Mesothelial cell of epicardium (in vitro differentiated cells): ENCODE measurements at places on chromosomes 6 and 20. TPM values are rescaled to one million over a fixed set of nuclear protein-coding genes. Genes with fewer than 3 reads are reported as not detected.
A peak's percentile ranks its signal among the peaks of the same experiment; 100 is the strongest.

DNA sequence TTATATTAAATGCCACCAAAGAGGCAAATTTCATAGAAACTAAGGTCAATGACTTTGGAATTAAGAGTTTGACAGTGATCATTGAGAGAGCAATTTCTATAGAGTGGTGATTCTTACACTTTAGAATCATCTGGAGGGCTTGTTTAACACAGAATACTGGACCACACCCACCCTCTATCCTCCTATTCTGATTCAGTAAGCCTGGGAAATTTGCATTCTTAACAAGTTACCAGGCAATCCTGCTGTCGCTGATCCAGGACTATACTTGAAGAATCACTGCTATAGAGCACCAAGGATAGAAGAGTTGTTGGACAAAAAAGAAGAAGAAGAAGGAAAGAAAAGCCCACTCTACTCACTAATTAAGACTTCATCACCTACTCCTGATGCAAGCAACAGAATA is 21.3 kb upstream of the TBX18 start:
- H3K36me3 ChIP-seq: no peaks in the 10 kb centered on the region
- H3K27me3 ChIP-seq: peaks cover 62% of the 10 kb centered on the region
- no peaks in the 10 kb centered on the region for H3K4me1 ChIP-seq

Gene GGTLC1
- not detected in 3 replicates for total RNA-seq

- no peaks in the 10 kb centered on the region for H3K27me3 ChIP-seq
- H3K36me3 ChIP-seq: peaks cover 9% of the 10 kb centered on the region
- H3K4me1 ChIP-seq: no peaks in the 10 kb centered on the region
- H3K4me3 ChIP-seq: no peak overlapping the region
These were observed 7.9 kb upstream of the SDCBP2 start for GRCh38 chr20:1336699-1337367.

DNA sequence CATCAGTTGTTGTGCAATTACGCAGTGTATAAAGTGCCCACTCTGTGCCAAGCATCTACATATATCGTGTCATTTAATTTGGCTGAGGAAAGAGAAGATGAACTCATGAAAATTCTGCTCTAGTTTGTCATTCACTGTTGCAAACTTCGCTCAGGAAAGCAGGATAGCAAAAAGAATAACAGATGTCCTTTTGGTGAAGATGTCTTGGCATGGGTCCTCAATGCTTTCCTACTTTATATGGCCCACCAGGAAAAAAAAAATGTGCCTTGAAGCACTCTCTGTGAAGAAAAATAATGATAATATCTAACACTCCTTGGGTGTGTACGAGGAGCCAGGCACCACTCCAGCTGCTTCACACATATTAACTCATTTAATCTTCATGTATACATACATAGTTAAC is 5.6 kb upstream of the PHACTR1 start:
- no peaks in the 10 kb centered on the region for H3K36me3 ChIP-seq
- no peak overlapping the region for H3K4me3 ChIP-seq
- no peak for DNase-seq
- peaks cover 4% of the 10 kb centered on the region for H3K4me1 ChIP-seq

Gene PGC
- not detected in 3 replicates for total RNA-seq

Gene VSX1
- total RNA-seq: not detected in 3 replicates

DNA sequence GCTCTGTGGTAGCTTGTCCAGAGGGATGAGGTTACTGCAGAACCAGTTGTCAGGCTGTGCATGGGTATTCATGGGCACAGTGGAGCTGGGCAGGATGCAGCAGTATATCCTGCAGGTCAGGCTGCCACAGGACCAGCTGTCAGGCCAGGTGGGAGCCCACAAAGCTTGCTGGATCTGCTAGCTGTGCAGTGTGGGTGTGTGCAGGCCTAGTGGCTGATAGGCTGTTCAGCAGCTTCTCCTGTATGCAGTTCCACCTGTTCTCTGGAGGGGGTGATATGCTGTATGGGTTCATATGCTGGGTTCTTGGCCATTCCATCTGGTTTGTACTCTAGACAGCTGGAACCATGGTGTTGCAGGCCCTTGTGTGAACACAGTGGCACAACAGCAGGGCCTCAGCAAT is 40.6 kb upstream of the TPD52L1 start:
- no peak overlapping the region for H3K4me3 ChIP-seq
- DNase-seq: no peak
- H3K27ac ChIP-seq: no peak overlapping the region
- H3K36me3 ChIP-seq: peaks cover 32% of the 10 kb centered on the region
- H3K4me1 ChIP-seq: peaks cover 22% of the 10 kb centered on the region

DNA sequence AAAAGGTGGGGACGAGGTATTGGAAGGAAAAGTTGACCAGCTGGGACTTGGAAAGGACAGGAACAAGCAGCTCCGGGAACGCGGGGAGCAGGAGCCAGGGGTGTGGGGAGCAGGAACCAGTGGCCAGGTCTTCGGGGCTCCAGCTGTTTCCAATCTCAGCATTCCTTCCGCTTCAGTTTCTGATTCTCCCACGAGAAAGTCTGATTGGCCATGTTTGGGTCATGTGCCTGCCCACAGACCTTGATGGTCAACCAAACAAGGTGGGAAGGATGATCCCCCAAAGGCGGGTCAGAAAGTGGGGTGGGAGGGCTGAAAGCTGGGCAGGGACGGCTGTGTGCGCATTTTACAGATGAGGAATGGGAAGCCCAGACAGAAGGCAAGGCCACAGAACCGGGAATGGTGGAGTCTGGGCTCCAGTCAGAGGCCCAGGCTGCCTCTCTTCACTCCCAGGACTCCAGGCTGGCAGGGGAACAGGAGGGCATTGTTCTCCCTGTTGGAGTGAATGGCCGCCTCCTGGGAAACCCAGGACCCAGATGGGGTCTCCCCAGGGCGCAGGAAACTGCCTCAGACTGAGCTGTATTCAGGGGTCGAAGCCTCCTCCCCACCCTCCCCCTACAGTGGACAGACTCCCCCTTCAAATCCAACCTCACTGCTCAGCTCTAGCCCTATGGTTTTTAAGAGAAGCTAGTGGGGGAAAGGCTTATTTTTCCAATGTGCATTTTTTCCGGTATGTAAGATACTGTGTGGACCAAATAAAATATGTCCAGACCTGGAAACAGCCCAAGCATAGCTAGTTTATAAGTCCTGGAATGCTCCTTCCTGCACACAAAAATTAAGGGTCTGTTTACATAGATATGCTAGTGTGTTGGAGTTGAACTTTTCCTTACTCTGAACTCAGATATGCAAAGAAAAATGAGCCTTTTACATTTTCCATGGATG is 12.2 kb upstream of the PTGIS start:
- peaks cover 45% of the 10 kb centered on the region for H3K4me1 ChIP-seq
- peak overlapping the region; percentile 94 for H3K27ac ChIP-seq
- H3K36me3 ChIP-seq: peaks cover 5% of the 10 kb centered on the region
- no peak for DNase-seq
- H3K27me3 ChIP-seq: no peaks in the 10 kb centered on the region

- H3K27ac ChIP-seq: no peak overlapping the region
- H3K36me3 ChIP-seq: peaks cover 20% of the 10 kb centered on the region
- H3K27me3 ChIP-seq: no peaks in the 10 kb centered on the region
- DNase-seq: no peak
- no peak overlapping the region for H3K4me3 ChIP-seq
These were observed 118.4 kb upstream of the RUNX2 start for GRCh38 chr6:45209762-45210161.

DNA sequence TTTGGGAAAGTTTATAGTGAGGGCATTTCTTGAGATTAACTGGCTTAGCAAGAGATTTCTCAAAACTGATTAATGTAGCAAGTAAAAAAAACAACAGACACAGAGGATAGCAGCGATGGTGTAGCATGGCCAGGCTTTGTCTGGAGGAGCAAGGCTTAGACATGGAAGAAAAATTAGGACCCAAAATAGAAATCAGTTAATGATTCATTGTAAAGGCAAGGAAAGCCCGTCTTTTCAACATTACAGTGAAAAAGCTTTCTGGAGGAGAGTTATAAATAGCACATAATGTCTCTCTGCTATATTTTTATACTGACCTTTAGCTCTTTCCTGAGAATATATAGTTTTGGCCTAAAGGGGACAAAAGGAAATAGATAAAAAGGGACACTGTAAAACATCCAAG is 45.1 kb downstream of the FNDC1 start:
- peaks cover 24% of the 10 kb centered on the region for H3K27me3 ChIP-seq
- H3K4me1 ChIP-seq: peaks cover 11% of the 10 kb centered on the region
- no peak overlapping the region for H3K4me3 ChIP-seq
- DNase-seq: no peak
- H3K36me3 ChIP-seq: no peaks in the 10 kb centered on the region

DNA sequence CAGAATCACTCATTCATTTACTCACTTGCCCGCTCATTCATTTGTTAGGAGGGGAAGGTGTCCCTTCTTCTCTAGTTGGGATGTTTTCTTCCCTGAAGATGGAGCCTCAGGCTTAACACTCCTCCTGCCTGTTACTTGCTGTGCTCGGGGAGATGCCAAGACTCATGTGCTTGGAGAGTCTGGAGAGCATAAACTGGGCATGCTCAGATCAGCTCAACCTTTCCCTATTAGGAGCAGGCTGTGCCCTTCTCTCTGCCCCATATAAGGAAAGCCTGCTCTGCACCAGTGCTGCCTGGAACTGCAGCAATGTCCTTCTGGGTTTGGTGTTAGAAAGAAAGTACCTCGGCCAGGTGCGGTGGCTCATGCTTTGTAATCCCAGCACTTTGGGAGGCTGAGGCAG is 18.0 kb upstream of the UBE2V1 start:
- H3K36me3 ChIP-seq: peaks cover 33% of the 10 kb centered on the region
- peaks cover 7% of the 10 kb centered on the region for H3K4me1 ChIP-seq
- no peaks in the 10 kb centered on the region for H3K27me3 ChIP-seq
- no peak overlapping the region for H3K4me3 ChIP-seq

GRCh38 chr6:14259594-14260152 is 142.1 kb downstream of the CD83 start:
- no peak for DNase-seq
- H3K4me1 ChIP-seq: peaks cover 20% of the 10 kb centered on the region
- H3K27ac ChIP-seq: no peak overlapping the region
- H3K36me3 ChIP-seq: no peaks in the 10 kb centered on the region
- no peak overlapping the region for H3K4me3 ChIP-seq
- H3K27me3 ChIP-seq: peaks cover 17% of the 10 kb centered on the region

Gene ZBTB46
- 11.3 to 11.6 TPM (median 11.6 TPM) in 3 replicates for total RNA-seq

GRCh38 chr6:6508643-6509042 is 79.9 kb upstream of the LY86 start:
- H3K27ac ChIP-seq: no peak overlapping the region
- no peaks in the 10 kb centered on the region for H3K36me3 ChIP-seq
- H3K4me1 ChIP-seq: no peaks in the 10 kb centered on the region
- no peak overlapping the region for H3K4me3 ChIP-seq
- no peak for DNase-seq
- peaks cover 60% of the 10 kb centered on the region for H3K27me3 ChIP-seq

Gene ESR1
- not detected in 3 replicates for total RNA-seq

- H3K36me3 ChIP-seq: no peaks in the 10 kb centered on the region
- no peaks in the 10 kb centered on the region for H3K27me3 ChIP-seq
- no peak for DNase-seq
- H3K4me1 ChIP-seq: peaks cover 18% of the 10 kb centered on the region
- H3K4me3 ChIP-seq: no peak overlapping the region
- no peak overlapping the region for H3K27ac ChIP-seq
These were observed 170.7 kb downstream of the SMOC2 start for GRCh38 chr6:168611691-168612090.

- no peak overlapping the region for H3K4me3 ChIP-seq
- H3K27me3 ChIP-seq: peaks cover 29% of the 10 kb centered on the region
- no peak for DNase-seq
These were observed 296.1 kb upstream of the FOXQ1 start for GRCh38 chr6:1015825-1016224.

- H3K27ac ChIP-seq: no peak overlapping the region
- H3K4me3 ChIP-seq: no peak overlapping the region
- DNase-seq: no peak
- no peaks in the 10 kb centered on the region for H3K36me3 ChIP-seq
- H3K4me1 ChIP-seq: peaks cover 8% of the 10 kb centered on the region
These were observed 37.1 kb upstream of the KCNK5 start for GRCh38 chr6:39266375-39266774.

Gene OR2B3
- not detected in 3 replicates for total RNA-seq

Gene MYL9
- 235 to 248 TPM (median 238 TPM) in 3 replicates for total RNA-seq

- H3K36me3 ChIP-seq: no peaks in the 10 kb centered on the region
- peaks cover 25% of the 10 kb centered on the region for H3K4me1 ChIP-seq
- no peak overlapping the region for H3K4me3 ChIP-seq
- no peaks in the 10 kb centered on the region for H3K27me3 ChIP-seq
These were observed 467.2 kb upstream of the ZNF337 start for GRCh38 chr20:26163890-26164289.

Gene UTRN
- 133 to 148 TPM (median 146 TPM) in 3 replicates for total RNA-seq

GRCh38 chr20:37154684-37155298 is 24.3 kb upstream of the RPN2 start:
- H3K27me3 ChIP-seq: no peaks in the 10 kb centered on the region
- H3K4me1 ChIP-seq: no peaks in the 10 kb centered on the region
- no peak overlapping the region for H3K4me3 ChIP-seq
- H3K36me3 ChIP-seq: peaks cover 6% of the 10 kb centered on the region
- no peak overlapping the region for H3K27ac ChIP-seq

GRCh38 chr6:25219216-25219916 is 59.8 kb upstream of the CARMIL1 start:
- H3K36me3 ChIP-seq: no peaks in the 10 kb centered on the region
- no peak overlapping the region for H3K4me3 ChIP-seq
- H3K27ac ChIP-seq: peak overlapping the region; percentile 52
- DNase-seq: no peak

GRCh38 chr6:152636021-152636608 is 1.0 kb downstream of the SYNE1 start:
- H3K27ac ChIP-seq: peak overlapping the region; percentile 31
- no peaks in the 10 kb centered on the region for H3K36me3 ChIP-seq
- peak overlapping the region; percentile 88 for H3K4me3 ChIP-seq
- peaks cover 64% of the 10 kb centered on the region for H3K27me3 ChIP-seq

DNA sequence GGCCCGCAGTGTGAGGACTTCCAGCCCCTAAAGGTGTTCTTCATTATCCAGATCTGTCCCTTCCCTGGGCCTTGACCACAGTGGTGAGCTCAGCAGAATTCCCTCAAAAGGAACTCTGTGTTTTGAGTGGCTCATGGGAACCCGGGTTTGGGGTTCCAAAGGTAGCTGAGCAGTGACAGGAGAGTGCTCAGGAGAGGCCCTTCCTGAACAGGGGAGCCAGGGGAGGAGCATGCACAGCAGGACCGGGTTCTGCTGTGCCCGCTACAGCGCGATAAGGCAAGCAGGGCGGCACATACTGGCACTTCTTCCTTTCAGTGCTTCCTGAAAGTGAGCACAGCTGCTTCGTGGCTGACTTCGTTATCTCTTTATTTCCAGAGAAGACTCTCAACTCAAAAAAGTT is 88.3 kb downstream of the SSR1 start:
- H3K4me3 ChIP-seq: no peak overlapping the region
- peaks cover 4% of the 10 kb centered on the region for H3K4me1 ChIP-seq
- H3K27me3 ChIP-seq: no peaks in the 10 kb centered on the region
- H3K27ac ChIP-seq: no peak overlapping the region

GRCh38 chr6:121764493-121764892 is 329.0 kb downstream of the GJA1 start:
- peaks cover 2% of the 10 kb centered on the region for H3K36me3 ChIP-seq
- no peak overlapping the region for H3K27ac ChIP-seq
- H3K27me3 ChIP-seq: no peaks in the 10 kb centered on the region
- no peak for DNase-seq

Gene PLG
- 0.16 to 0.38 TPM (median 0.22 TPM) in 3 replicates for total RNA-seq

GRCh38 chr20:51803148-51803854 is 980 bp upstream of the SALL4 start:
- peak overlapping the region; percentile 36 for H3K27ac ChIP-seq
- H3K27me3 ChIP-seq: no peaks in the 10 kb centered on the region
- peak overlapping the region; percentile 89 for H3K4me3 ChIP-seq
- peaks cover 34% of the 10 kb centered on the region for H3K4me1 ChIP-seq
